ENCODE measurements at places on chromosomes 5 and 9.

- DNase-seq = no peak
Measured at GRCh38 chr5:156778139-156778706, 71.9 kb upstream of the PPP1R2B start.

GRCh38 chr5:7873216-7873615 lies 4.3 kb downstream of the MTRR start:
- DNase-seq = no peak

DNA sequence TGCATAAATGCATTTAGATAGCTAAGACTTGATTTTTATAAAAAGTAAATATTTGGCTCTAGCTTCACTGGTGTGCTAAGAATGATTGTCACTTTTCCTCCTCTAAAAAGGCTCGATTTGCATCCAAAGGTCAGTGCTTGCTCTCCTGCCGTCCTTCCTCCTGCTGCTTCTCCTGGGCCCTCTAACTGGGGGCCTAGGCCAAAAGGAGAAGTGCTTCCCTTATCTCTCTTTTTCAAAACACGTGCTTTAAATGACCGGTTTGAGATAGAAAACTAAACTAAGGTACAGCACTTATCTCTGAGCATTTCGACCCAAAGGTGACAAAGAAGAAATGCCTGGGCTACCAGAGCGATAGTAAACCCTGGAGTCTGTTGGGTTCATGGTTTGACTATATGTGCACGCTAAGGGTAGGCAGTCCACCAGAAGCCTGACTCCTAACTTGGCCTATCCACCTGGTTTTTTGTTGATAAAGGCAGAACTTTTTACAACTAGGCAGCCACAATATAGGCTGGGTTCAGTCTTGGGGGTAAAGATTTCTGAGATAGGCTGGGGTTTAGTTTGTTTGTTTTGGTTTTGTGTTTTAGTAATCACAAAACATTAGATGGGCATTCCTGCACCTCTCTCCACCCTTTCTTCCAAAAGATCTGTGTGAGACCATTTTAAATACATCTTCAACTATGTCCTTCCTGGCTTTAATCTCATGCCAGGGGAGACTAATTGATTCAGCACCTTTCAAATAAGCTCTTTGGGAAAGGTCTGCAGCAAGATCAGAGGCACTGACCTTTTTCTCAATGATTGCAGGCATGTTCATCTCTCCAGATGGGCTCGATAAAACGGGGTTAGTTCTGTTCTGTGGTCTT lies 3.8 kb downstream of the NR2F1-AS1 start:
- no peak for DNase-seq

- peak; percentile 54 for DNase-seq
Measured at GRCh38 chr9:110330484-110331105, 7.1 kb downstream of the TXNDC8 start.

- no peak for DNase-seq
Measured at GRCh38 chr5:169226895-169227294, 74.0 kb downstream of the SLIT3 start.

DNA sequence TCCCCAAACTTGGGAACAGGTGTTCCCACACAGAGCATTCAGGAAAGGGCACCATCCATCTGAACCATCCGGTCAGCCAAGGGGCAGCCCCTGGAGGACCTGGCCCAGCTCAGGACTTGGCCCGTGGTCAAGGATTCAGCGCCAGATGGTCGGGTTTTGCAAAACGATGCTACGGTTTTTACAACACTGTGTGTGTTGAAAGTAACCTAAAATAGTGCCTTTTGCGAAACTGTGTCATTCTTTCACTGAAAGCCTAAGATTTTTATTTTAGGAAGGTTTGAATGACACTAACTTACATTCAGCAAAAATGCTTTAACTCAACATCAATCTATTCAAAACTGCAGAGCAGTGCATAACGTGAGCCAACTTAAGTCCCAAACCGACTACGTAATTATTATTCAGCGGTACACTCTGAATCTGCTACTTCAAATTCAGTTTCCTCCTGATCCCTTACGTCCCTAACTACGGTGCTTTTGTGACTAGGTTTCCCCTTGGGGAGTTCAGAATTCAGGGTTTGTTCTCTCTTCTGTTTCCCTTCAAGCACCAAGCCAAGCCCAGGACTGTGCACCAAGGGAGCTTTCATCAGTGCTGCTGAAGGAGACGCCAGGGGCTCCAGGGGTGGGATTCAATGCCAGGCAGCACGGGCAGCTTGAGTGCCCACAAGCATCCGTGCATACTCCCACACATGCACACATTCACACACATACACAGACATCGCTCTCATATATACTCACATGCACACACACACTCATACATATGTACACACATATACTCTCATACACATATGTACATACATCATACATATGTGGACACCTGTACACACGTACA lies 25.8 kb downstream of the LPCAT1 start:
- DNase-seq = no peak

DNA sequence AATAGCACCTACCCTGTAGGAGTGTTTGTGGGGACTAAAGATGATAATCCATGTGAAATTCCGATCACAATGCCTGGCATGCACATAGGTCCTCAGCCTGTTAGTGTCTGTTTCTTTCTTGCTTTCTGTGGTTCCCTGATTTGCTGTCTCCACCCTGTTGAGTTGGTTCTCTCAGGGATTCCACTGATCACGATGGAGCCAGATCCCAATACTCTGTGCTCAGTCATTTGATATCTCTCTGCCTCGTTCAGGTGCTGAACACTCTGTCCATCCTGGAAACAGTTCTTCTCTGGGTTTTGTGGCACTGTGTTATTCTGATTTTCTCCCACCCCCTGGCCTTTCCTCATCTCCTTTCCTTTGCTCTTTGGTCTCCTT lies 60.8 kb downstream of the ARHGAP26 start:
- DNase-seq = peak; percentile 9

GRCh38 chr5:38362713-38363112 lies 104.4 kb downstream of the EGFLAM start:
- DNase-seq = no peak

DNA sequence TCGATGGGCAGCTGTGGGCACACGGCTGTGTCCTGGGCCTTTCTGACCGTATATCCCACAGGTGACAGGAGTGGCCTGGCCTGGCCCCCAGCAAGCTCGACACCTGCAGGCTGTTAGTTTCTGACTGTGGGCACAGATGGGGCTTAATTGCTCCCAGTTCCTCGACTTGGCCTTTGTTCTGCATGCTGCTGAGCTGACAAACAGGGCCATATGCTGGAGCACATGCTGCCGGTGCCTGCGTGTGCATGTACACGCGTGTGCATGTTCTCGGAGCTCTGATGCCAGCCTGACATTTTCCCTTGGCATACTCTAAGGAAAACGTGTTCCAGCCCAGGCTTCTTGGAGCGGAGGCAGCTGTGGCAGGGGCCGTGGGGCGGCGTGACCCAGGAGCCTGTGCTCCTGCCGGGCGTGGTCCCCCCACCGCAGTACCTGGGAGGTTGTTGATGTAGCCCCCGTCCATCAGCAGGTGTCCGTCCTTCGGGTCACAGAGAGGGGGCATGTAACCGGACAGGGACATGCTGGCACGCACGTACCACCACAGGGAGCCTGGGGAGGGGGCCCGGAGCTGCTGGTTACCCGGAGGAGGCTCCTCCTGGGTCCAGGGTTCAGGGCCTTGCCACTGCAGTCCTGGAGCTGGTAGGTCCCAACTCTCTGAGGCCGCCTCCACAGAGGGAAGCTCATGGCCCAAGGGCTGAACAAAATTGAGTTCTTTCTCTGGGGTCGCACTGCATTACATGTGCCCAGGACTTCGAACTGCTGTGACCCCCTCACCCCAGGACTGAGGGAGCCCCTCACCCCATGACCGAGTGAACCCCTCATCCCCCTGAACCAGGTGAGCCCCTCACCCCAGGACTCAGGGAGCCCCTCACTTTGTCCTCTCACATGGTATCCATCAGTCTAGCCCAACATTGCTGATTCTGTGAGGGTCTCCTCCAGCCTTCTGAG lies 4.1 kb upstream of the NSMF start:
- DNase-seq = no peak

GRCh38 chr5:151214614-151215545 lies 9.0 kb downstream of the CCDC69 start:
- DNase-seq = no peak

DNA sequence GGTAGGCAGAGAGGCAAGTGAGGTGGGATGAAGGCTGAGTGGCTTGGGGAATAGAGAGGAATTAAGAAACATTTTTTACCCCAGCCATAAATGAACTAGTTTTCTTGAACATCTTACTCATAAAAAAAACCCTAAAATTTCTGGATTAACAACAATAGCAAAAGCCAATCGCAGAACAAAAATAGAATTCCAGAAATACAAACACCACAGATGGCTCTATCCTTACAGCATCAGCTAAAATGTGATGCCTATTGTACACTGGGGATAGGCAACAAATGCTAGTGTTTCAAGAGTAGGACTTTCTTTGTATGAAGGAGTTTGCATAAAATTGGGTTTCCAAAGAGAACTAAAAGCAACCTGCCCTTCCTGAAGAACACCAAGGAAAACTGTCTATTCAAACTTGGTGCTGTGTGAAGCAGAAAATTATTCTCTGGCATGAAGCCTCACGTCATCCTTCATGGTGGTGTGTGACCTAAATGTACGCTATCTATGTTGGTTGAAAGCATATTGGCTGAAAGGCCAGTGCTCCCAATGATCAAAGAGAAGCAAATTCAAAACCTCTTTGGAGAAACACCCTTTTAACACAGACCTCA lies 82.9 kb downstream of the JAKMIP2 start:
- no peak for DNase-seq

GRCh38 chr5:60026161-60026560 lies 132.6 kb upstream of the PDE4D start:
- peak; percentile 80 for DNase-seq

DNA sequence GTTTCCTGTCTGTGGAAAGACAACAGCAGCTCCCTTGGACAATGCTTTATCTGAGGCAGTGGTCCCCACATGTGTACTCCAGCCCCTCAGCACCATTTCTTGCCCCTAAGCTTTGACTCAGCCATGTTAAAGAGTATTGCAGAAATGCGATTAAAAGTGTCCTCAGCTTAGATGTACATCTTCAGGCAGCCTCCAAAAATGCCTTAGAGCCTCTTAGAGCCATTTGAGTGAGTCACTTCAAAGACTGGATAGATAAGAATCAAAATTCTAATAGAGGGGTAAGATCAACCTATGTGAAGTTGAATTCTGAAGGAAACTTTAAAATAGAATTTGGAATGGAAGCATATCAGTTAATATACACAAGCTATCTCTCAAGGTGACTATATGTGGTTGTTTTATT lies 296.3 kb downstream of the ADAMTS6 start:
- peak; percentile 71 for DNase-seq

GRCh38 chr9:87445646-87446045 lies 52.0 kb upstream of the DAPK1 start:
- DNase-seq = peak; percentile 13

DNA sequence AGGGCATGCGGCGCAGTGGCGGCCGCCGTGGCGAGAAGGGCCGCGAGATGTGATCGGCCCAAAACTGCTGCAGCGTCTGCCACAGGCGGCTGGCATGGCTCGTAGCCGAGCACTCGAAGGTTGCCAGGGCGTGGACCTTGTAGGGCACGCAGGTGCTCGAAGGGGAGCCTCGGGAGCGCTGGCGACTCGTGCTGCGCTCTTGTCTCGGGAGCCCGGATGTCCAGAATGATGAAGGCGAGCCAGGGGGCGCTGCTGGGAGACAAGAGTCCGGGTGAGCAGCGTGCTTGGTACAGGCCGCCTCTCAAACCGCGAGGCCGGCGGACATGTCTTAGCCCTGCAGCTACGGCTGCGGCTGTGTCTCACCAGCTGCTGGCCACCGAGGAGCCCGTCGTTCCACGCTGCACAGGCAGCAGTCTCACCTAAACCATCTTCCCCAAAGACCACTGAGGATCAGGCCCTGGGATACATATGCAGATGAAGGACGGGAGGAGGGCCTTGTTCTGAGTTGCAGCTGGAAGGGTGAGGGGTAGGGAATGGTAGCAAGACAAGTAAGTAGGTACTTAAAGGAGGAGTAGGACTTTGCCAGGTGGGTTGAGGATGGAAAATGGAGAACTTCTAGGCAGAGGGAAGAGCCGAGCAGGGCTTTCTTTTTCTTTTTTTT lies 1.7 kb downstream of the CBY3 start:
- peak; percentile 75 for DNase-seq

GRCh38 chr5:6849316-6850105 lies 136.3 kb downstream of the TENT4A start:
- no peak for DNase-seq

DNA sequence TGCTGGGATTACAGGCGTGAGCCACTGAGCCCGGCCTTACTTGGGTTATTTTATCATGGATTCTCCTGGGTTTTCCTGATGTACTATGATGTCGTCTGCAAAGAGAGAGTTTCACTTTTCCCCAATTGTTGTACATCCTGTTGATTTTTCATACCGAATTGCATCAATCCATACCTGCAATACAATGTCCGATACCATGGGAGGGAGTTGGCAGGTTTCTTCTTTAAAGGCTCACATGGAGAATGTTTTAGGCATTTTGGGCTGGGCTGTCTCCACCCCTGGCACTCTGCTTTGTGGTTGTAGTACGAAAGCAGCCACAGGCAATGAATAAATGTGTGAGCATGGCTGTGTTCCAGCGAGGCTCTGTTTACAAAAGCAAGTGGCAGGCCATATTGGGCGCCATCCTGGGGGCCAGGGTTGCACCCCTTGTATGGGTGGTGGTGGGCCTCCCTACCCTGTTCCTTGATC lies 35.1 kb upstream of the EXOC3 start:
- DNase-seq = no peak

Measured in fibroblast of upper back skin (primary cell).